ENCODE measurements at places on chromosomes 7 and 10.

DNA sequence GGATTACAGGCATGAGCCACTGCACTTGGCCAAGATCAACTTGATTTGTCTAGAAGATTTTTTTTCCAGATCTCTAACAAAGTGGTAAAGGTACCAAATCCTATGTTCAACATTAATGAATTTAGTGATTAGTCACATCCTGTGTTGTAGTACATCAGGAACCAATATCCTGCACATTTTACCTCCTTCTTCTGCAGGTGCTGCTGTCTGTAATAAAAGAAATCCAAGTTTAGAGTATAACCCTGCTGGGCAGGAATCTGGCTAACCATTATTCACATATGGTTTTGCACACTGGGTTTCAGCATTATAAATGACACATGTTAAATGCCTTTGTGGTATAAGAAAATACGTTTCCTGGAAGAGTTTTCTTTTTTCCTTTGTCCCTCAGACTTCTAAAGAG, 10.8 kb downstream of the PARD3 start:
- no peak for DNase-seq

GRCh38 chr7:22373388-22373787, 16.4 kb upstream of the RAPGEF5 start:
- DNase-seq = no peak

DNA sequence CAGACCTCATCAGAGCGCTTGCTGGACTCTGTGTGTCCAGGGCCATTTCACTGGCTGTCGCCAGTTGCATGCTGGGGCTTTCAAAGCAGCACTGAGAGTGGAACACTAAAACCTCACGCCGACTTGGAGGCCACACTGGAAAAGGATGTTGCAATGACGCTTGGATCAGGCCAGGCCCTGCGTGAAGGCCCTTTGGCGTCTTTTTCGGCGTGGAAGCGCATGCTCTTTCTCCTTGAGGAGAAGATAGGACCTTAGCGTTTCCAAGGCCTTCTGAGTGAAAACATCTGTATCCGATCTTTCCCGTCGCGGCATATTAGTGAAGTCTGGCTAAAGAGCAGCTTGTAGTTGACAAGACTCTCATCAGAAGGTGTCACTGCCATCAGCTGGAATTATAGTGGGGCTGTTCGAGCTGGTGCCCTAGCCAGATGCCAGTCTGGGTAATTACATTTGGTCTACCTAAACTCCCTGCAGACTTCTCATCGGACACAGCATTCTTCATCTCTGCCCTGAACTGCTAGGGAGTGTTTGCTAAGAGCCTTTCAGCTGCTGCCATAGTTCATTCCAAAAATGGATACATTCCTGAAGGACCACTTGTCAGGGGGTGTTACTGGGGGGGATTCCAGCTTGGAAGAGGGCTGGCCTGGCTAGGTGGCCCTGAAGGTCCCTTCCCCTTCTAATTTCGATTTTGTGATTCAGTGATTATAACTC, 167.7 kb upstream of the TCF7L2 start:
- no peak for DNase-seq

DNA sequence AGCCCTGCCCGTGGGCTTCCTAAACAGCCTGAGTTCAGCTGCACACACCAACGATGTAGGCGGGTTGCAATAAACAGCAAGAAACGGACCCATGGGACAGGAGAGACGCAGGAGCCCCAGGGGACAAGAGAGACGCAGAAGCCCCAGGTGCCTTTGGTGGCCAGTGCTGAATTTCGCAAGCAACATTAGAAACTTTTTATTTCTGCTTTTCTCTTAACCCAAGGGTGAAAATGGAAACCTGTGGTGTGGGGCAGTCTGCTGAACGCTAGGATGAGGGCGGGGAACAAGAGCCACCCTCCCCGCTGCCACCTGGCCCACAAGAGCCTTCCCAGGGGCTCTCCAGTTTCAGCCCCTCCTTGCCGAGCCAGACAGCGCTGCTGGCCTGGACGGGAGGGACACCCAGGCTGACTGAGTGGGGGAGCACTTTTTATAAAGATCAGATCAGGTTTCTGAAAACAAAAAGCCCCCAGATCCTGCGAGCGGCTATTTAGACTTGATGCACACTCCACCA, 20.0 kb upstream of the GPR146 start:
- no peak for DNase-seq

- no peak for DNase-seq
These were observed 53.1 kb upstream of the UCN3 start for GRCh38 chr10:5311617-5312016.

- no peak for DNase-seq
These were observed 348.4 kb upstream of the PODXL start for GRCh38 chr7:131904760-131905327.

- DNase-seq = no peak
These were observed 13.3 kb downstream of the KMT2E start for GRCh38 chr7:105027176-105027853.

Data from activated CD8-positive, alpha-beta memory T cell treated with anti-CD3 and anti-CD28 coated beads for 48 hours (primary cell).